ENCODE measurements at places on chromosomes 7 and 10.

GRCh38 chr10:1538531-1539061 lies 198.7 kb downstream of the ADARB2 start:
- no peak for DNase-seq

DNA sequence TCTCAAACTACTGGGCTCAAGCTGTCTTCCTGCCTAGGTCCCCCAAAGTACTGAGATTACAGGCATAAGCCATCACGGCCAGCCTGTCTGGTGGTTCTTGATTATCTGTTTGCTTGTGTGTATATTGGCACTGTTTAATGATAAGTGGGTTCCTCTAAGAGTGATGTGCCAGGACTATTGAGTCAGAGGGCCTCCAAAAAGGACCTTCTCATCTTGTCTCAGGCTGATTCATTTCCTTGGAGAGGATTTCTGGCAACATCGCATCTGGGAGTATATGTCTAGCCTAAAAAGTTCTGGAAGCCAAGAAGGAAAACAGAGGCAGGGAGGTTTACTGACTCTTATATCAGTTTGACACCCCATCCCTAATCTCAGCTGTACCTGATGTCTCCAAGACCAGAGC lies 27.1 kb upstream of the AKAP9 start:
- peak; percentile 76 for DNase-seq

DNA sequence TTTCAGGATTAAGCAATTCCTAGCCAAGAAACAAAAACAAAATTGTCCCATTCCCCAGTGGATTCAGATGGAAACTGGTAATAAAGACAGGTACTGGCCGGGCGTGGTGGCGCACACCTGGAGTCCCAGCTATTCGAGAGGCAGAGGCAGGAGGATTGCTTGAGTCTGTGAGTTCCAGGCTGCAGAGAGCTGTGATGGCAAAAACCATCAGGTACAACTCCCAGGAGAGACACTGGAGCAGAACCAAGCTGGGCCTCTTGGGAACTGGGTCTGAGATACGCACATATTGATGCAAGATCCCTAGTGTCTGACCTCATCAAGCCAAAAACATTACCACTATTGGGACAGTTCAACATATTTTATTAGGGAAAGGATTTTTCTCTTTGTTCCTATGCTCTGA lies 84.0 kb upstream of the ANLN start:
- no peak for DNase-seq

- DNase-seq, result no peak
Observed at GRCh38 chr7:114086914-114087652, 168.3 kb upstream of the PPP1R3A start.

GRCh38 chr7:130483031-130483430 lies 8.9 kb upstream of the MEST start:
- DNase-seq, result no peak

- DNase-seq, result peak; percentile 59
Observed at GRCh38 chr10:18606051-18606695, 45.2 kb downstream of the NSUN6 start.

DNA sequence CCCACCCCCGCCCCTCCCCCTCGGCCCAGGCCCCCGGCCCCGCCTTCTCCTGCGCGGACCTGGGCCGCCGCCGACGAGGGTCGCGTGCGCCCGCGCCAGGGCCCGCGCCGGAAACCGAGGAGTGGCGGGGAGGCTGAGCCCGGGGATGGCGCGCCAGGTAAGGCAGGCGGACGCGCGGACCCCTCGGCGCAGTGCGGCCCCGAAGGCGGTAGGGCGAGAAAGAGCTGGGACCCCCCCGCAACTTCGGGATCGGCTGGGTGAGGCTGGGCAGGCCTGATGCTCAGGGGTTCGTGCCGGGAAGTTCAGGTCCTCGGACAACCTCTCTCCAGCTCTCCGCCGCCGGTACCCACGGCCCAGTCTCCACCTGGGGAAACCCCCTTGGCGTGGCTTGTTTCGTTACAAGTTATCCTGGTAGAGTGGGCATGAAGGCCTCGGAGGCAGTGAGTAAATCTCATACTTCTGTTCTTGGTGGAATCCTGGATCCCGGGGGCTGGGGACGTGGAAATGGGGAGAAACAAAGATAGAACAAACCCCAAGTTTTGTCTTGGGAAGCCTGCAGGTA lies 58.4 kb downstream of the ZNF467 start:
- DNase-seq, result no peak

DNA sequence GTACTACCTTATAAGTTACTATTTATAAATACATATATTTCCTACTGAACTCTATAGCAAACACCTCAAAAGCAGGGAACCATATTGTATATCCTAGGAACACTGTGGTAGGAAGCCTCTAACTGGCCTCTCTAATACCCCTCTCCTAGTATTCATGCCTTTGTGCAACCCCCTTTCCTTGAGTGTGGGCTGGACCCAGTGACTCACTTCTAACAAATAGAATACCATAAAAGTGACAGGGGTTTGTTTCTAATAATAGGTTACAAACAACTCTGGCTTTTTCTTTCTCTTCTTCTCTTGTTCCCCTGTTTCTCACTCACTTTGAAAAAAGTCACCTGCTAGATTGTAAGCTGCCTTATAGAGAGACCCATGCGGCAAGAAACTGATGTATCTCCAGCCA lies 51.6 kb upstream of the MACC1 start:
- DNase-seq, result no peak

GRCh38 chr10:50326757-50327701 lies 75.7 kb upstream of the ASAH2 start:
- peak; percentile 90 for DNase-seq

GRCh38 chr10:22669163-22669711 lies 45.1 kb downstream of the PIP4K2A start:
- no peak for DNase-seq

All from NCI-H226 (cell line).